CD4-positive, alpha-beta T cell treated with Interleukin-6 at 100 ng/mL for 8 hours (primary cell): ENCODE measurements at places on chromosomes 13 and 19.

- no peak for DNase-seq
Observed at GRCh38 chr13:37039896-37040295, 19.6 kb downstream of the SUPT20H start.

DNA sequence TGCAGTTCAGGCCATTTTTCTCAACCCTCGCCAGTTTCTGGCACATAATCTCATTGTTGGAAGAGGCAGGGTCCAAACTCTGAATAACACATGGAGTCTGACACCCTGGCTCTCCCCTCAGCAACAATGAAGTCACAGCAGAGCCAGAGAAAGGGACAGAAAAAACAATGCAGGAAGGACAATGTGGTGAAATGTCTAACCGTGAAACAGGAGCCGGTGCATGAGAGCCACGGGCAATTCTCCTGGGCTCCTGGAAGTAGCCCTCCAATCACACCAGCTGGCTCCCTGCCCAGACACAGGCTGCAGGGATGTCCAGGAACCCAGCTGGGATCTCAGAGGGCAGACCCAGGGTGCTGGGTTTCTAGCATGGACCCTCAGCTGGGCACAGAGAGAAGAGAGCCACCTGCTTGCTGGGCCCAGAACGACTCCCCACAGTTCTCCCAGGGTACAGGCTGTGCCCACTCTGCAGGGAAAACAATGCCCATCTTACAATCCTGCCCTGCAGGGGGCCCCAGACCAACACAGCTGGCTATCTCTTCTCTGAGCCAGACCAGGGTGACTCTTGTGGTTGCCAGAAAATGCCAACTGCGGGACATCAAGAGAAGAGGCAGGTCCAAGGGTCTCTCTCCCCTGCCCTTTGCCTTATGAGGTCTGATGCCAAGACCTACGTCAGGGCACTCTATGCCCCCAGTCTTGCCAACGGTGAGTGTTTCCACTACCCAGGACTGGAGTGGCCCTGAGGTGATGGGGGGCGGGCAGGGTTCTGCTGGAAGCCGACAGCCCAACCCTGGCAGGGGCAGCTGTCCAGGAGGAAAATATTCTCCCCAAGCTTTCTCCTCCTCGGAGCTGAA is 64.5 kb downstream of the CEBPG start:
- no peak for DNase-seq

- no peak for DNase-seq
Observed at GRCh38 chr19:17101686-17102628, 26.4 kb downstream of the MYO9B start.

- no peak for DNase-seq
Observed at GRCh38 chr19:6057651-6058517, 52.4 kb downstream of the RFX2 start.

GRCh38 chr13:42239161-42239560 is 32.8 kb upstream of the AKAP11 start:
- DNase-seq: no peak

DNA sequence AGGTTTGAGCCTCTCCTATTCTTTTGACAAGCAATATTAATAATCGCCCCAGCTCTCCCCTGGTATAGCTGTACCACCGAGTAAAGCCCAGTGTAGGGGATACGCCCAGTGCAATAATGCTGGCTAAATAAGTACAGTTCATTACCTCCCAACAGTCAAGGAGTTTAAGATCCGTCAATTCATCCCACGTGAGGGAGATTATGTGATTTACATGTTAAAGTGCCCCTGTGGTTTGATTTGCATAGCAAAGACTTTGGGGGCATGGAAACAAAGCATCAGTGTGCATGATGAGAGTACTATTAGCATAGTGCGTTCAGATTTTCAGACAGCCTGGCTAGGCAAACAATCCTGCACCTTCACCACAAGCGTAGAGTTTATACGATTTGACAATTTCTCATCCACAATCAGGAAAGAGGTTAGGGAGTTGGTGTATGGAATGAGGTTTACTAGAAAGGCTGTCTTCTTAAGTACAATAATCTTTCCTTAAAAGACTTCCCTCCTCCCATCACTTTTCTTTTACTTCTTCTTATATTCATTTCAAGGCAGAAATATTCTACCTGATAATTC is 754.0 kb downstream of the DIAPH3 start:
- DNase-seq: no peak

GRCh38 chr19:34667349-34668076 is 9.4 kb downstream of the SCGB2B2 start:
- no peak for DNase-seq

- no peak for DNase-seq
Observed at GRCh38 chr13:113211774-113212173, 2.4 kb downstream of the CUL4A start.

DNA sequence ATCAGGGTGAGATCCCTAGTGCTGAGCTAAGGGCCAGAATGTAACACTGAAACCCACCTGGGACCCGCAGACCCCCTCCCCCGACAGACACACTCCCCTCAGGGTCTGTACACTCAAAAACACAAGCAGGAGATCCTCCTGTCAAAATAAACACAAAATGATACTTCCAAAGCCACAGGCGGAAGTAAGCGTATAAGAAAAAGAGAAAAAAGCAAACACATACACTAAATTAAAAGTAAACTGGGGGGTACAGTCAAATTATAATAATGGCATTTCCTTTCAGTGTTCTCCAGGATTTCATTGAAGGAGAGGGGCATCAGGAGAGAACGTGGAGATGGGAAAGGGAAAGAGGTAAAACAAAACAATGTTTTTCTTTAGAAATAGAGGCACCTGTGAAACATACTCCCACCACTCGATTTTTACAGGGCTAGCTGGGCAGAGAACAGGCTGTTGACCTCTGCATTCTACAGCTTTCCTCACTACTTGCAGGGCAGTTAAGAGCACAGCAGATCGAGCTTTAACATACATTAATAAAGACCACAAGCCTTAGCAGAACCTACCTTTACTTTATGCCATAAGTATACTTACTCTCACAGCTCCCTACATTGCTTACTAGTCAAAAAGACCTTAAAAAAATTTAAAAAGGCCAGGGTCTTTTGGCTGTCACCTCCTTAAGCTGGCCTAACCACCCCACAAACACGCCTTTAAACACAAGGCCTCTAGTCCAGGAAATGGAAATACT is 5.3 kb downstream of the ZIC5 start:
- no peak for DNase-seq

DNA sequence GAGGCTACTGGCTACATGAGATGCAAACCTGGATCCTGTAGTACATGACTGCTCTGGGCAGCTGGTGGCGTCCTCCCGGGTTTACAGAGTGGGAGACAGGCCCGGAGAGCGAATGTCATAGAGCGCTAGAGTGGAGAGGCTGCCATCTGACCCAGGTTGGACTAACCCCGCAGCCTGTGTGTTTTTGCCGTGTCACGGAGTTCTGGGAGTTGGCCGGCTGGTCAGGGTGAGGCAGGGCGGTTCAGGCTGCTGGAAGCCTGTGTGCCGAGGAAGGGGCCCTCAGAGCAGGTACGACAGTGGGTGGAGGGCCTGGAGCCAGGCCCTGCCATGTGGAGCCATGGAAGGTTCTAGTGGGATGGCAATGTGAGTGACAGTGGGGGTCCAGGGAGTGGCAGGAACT is 12.5 kb downstream of the CRTC1 start:
- DNase-seq: no peak

- DNase-seq: peak; percentile 68
Observed at GRCh38 chr13:19864746-19865309, 1.4 kb upstream of the ZMYM5 start.

- DNase-seq: no peak
Observed at GRCh38 chr19:47839411-47839810, 17.7 kb downstream of the CRX start.

- DNase-seq: no peak
Observed at GRCh38 chr13:46720189-46720588, 76.8 kb downstream of the ESD start.

DNA sequence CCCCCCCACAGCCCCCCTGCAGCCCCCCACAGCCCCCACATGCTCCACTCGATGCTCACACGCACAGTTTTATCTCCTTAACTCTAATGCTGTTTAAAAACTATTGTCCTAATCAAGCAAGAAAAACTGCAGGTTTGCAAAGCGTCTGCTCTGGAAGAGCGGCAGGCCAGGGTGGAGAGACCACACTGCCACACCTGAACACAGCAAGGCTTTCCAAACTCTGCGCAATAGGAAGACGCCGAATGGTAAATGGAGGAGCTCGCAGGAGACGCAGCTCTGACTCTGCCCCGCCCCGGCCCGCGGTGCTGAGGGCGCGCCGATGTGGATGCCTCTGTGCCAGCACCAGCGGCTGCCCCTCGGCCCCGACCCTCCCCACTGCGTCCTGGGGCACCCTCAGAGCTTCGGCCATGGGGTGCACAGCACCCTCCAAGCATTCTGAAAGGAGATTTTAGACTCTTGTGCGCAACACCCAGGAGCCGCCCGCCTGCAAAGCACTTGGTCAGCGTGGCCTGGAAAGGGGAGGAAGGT is 32.4 kb downstream of the RASA3 start:
- no peak for DNase-seq

- DNase-seq: no peak
Observed at GRCh38 chr19:6412061-6412446, 12.6 kb downstream of the KHSRP start.

DNA sequence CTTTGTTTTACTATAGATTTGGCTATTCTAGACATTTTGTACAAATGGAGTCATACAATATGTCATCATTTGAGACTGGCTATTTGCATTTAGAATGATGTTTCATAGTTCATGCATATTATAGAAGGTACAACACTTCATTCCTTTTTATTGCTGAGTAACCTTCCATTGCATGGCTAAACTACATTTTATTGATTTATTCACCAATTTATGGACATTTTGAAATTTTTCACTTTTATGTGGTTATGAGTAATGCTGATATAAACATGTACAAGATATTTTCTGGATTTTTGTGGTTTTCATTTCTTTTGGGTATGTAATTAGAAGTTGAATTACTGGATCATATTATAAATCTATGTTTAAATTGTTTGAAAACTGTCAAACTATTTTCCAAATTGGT is 710.3 kb upstream of the SLITRK5 start:
- DNase-seq: no peak

DNA sequence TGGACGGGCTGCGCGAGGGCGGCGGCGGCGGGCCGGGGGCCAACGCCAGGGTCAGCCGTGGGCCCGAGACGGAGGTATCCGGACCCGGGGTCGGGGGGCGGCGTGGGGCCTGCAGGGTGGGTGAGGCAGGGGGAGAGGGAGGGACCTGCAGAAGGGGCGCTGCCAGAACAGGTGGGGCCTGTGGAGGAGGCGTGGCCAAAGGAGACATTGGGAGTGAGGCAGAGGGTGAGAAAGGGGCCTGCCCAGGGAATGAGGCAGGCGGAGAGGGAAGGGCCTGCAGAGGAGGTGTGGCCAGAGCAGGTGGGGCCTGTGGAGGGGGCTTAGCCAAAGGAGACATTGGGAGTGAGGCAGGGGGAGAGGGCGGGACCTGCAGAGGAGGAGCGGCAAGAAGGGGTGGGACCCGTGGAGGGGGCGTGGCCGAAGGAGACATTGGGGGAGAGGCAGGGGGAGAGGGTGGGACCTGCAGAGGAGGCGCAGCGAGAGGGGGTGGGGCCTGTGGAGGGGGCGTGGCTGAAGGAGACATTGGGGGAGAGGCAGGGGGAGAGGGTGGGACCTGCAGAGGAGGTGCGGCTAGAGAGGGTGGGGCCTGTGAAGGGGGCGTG is 4.2 kb downstream of the PRR36 start:
- peak; percentile 40 for DNase-seq

- DNase-seq: no peak
Observed at GRCh38 chr19:47352095-47352494, 3.0 kb downstream of the DHX34 start.

DNA sequence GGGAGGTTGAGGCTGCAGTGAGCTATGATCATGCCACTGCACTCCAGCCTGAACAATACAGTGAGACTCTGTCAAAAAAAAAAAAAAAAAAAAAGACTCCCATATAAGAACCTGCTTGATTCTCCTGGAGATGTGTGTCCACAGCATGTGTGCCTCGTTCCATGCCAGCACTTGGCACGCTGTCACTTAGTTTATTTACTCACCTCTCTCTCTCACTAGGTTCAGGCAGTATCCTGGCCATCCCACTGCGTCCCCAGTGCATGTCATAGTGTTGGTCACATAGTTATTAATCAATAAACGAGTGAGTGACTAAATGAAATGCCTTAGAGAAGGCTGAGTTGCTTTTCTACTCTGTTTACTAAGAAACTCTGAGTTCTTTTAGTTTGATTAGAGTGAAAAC is 79.1 kb upstream of the GPR12 start:
- DNase-seq: no peak

DNA sequence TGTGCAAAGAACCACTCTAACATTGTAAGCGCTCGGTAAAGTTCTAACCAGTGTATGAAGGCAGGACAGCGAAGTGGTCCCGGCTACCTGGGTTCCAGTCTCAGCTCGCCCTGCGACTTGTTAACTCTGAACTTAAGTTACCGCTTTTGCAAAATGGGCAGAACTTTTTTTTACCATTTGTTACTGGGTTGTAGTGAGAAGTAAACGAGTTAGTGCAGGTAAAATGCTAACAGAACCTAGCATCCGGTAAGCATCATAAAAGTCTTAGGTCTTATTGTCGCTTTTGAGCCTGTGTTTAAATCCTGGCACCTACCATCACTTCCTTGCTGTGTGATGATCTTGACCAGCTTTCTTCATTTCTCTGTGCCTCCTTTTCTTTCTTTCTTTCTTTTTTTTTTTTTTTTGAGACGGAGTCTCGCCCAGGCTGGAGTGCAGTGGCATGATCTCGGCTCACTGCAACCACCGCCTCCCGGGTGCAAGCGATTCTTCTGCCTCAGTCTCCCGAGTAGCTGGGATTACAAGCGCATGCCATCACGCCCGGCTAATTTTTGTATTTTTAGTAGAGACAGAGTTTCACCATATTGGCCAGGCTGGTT is 734 bp upstream of the TRMT1 start:
- peak; percentile 33 for DNase-seq

DNA sequence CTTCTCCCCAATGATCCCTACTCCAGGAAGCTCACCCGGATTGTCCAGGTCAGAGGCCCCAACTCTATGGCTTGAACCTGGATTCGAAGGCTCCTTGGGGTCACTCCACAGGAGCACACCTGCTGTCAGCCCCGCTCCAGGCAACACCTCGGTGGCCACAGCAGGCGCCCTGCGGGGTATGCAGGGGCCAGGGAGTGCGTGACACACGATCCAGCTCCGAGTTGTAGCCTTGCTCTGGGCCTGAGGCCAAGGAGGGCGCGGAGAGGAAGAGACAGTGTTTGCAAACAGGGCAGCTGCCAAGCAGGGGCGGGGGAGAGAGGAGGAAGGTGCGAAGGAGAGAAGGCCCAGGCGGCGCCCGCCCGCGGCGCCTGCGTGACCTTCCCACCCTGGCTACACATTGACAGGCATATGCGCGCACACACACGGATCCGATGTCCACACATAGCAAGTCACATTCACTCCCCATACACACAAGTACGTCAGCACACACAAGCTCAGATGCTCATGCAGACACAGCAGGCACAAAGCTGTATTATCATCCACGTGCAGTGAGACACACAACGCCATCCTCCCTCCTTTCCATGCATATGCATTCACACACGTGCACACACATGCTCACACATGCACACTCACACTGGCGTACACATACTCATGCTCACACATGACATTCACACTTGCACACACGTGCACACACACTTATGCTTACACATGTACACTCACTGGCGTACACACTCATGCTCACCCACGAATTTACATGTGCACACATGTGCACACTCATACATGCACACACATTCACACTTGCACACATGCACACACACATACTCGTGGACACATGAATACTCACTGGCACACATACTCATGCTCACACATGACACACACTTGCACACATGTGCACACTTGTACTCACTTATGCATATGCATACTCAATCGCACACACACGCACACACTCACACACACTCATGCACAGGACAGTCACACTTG is 10.4 kb downstream of the SBK2 start:
- DNase-seq: no peak

GRCh38 chr19:56751078-56751489 is 79.5 kb upstream of the ZNF835 start:
- DNase-seq: no peak

GRCh38 chr19:50258918-50259372 is 55.5 kb downstream of the MYH14 start:
- DNase-seq: no peak
